ENCODE measurements at places on chromosomes 13 and 19. TPM values are rescaled to one million over a fixed set of nuclear protein-coding genes. Genes with fewer than 3 reads are reported as not detected.

RASIP1 gene
- 0.19 TPM for total RNA-seq

FUT6 gene
- not detected for total RNA-seq

COX7A1 gene
- total RNA-seq = not detected

MYO1F gene
- 0.28 TPM for total RNA-seq

CDK8 gene
- total RNA-seq = 13.9 TPM

BEST2 gene
- not detected for total RNA-seq

CCDC61 gene
- 4.5 TPM for total RNA-seq

CCDC159 gene
- 4.4 TPM for total RNA-seq

KCTD4 gene
- total RNA-seq = not detected

PLA2G4C gene
- total RNA-seq = 9.6 TPM

OSCAR gene
- not detected for total RNA-seq

FPR3 gene
- total RNA-seq = not detected

NUDT19 gene
- 34.7 TPM for total RNA-seq

KLF2 gene
- total RNA-seq = 22.6 TPM

C1QTNF9 gene
- not detected for total RNA-seq

HRC gene
- 0.03 TPM for total RNA-seq

NXNL1 gene
- total RNA-seq = not detected

SLC25A41 gene
- total RNA-seq = 0.20 TPM

IGFL3 gene
- not detected for total RNA-seq

HPN gene
- 0.06 TPM for total RNA-seq

CRB3 gene
- total RNA-seq = 6.0 TPM

MIA gene
- not detected for total RNA-seq

CASP14 gene
- not detected for total RNA-seq

LGALS14 gene
- not detected for total RNA-seq

PROZ gene
- total RNA-seq = not detected

SPACA6 gene
- total RNA-seq = 14.4 TPM

CLEC17A gene
- total RNA-seq = not detected

LILRA6 gene
- not detected for total RNA-seq

ZNF536 gene
- total RNA-seq = not detected

DNMT1 gene
- total RNA-seq = 66.6 TPM

SELENOV gene
- total RNA-seq = not detected
